CD4-positive, alpha-beta T cell treated with Interleukin-2 at 100 ng/mL for 4 hours (primary cell): ENCODE measurements at places on chromosomes 1 and 21.

- peak; percentile 44 for DNase-seq
These were observed 780 bp downstream of the YTHDF2 start for GRCh38 chr1:28737307-28738132.

DNA sequence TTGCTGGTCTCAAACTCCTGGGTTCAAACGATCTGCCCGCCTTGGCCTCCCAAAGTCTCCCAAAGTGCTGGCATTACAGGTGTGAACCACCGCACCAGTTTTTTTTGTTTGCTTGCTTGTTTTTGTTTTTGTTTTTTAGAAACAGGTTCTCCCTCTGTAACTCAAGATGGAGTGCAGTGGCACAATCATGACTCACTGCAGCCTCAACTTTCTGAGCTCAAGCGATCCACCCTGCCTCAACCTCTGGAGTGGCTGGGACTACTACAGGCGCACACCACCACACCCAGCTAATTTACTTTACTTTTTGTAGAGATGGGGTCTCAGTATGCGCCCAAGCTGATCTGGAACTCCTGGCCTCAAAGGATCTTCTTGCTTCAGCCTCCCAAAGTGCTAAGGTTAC is 47.3 kb upstream of the USP1 start:
- no peak for DNase-seq

GRCh38 chr1:101325144-101325543 is 88.3 kb downstream of the S1PR1 start:
- DNase-seq, result no peak

DNA sequence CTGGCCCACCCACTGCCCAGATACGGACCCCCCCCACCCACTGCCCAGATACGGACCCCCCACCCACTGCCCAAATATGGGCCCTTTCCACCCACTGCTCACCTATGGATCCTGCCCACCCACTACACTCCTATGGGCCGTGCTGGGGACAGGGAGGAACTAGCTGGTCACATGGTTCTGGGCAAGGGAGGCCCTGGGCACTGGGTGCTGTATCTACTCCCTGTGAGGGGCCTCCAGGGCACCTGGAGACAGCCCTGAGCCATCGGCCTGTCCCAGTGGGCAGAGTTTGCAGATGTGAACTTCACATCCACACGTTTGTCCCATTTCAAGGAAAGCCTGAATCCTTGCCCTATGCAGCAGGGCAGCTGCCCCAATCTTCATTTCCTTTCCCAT is 71.4 kb upstream of the COL6A1 start:
- no peak for DNase-seq

DNA sequence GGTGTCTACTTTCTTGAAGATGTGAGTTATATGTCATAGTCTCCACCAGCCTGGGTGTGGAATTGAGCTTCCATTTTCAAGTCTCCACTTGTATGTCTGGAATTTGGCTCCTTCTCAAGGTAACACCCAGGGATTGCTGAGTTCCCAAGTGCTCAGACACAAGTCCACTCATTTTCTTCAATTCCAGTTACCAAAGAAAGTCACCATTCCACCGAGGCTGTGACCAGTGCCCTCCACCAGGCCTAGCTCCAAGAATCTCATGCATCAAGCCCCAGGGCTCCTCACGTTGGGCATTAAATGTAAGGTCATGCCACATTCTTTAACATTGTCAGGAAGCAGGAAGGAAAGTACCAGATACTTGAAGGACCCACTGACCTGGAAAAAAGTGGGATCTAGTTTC is 2.4 kb upstream of the RAB4A start:
- DNase-seq, result no peak

GRCh38 chr1:5481889-5482288 is 510.3 kb downstream of the NPHP4 start:
- DNase-seq, result peak; percentile 51

GRCh38 chr1:45345014-45345413 is 4.8 kb upstream of the MUTYH start:
- DNase-seq, result no peak

DNA sequence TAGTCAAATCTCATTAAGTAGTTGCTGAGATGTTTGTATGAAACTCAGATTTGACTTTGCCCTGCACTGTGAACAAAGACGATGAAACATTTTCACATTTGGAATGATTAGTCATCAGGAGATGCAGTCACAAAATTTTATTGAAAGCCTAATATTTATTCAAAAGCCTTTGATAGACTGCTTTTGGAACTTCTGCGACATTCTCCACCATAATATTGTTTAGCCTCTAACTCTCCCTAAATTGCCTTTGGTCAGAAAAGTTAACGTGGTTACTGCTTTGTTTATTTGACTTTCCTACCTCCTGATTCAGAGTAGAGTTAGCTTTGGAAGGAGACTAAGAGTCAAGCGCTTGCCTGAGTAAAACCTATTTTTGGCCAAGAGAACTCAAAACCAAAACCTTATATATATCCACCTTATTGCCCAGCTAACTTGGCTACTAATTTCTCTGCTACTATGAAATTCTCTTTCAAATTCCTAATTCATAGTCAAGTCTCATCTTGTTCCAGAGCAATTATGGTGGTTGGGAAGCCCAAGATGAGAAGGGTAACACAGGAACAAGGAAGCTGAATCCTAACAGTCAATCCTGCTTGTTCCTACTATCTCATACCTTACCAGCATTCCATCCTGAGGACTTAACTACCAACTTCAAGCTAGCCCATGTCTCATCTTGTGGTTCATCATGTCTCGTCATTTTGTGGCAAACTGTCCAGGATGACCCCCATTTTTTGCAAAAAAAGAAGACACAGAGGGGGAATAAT is 429.6 kb downstream of the USP25 start:
- DNase-seq, result no peak

DNA sequence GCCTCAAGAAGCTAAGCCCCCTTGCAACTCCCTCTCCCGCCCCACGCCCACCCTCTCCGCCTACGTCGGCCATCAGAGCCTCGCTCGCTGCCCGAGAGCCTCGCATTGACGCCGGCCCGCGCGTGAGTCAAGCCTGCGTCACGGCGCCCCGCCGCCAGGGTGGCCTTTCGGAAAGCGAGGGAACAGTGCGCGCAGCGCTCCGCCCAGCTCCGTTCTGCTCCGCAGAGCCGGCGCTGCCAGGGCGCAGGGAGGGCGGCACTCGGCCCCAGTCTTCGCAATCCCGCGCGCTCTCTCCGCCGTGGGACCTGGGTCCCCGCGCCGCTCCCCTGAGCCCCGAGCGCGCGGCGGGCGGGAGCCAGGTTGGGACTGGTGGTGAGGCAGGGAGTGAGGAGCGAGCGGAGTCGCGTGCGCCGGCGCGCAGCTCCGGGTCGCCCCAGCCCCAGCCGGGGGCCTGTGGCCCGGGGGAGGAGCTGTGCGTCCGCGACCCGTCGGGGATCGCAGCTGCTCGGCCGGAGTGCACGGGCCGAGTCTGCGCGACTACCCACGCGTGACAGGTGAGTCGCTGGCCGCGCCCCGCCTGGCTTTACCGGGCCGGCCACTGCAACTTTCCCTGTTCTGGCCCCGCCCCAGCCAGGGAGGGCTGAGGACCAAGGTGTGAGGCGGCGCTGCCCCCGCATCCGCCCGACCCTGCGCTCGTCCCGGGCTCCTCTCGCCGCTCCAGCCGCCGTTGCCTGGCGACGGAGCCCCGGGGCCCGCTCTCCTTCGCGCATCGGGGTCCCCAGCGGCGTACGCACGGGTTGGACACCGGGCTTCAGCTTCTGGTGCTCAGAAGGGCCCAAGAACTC is at the start of gene SLC6A17:
SLC6A17 (plus strand) TSS at position 165 of the 845 bp plus-strand sequence. CDS start 16,436 bp downstream, outside the sequence.
- DNase-seq, result no peak

GRCh38 chr1:43052786-43053439 is 94.2 kb upstream of the SLC2A1 start:
- no peak for DNase-seq

DNA sequence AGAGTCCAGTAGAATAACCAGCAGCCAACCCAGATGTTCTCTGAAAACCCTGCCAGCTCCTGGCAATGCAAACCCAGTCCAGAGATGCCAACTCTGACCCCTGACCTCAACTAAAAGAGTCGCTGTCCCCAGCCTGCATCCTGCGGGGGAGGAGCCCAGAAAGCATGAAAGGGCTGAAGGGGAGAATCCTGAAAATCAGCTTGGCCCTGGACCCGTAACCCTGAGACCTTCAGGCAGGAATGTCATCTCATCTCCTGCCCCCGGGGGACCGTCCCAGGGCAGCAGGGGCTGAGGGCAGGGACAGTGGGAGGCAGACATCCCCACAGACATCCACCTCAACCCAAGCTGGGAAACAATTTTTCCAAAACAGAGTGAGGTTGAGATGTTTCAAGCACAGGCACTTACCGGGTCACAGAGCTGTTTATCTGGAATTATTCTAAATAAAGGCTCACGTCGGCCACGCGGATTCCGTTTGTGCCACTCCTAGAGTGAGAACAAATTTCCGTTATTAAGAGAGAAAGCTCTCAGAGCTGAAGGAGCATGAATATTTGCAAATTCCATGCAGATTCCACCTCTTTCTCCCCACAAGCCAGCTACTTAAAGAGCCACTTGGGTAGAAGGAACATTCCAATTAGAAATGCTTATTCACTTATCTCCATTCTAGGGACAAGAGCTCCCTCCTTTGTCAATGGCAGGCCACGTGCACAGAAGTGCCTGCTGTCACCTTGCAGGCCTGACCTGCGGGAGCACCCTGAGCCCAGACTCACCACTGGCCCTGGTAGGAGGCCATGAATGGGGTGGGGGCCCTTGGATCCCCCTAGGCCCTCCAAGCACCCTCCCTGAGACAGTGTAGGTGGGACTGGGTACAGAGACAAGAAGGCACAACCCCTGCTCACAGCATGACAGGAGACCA is 240.1 kb downstream of the NPHP4 start:
- no peak for DNase-seq

DNA sequence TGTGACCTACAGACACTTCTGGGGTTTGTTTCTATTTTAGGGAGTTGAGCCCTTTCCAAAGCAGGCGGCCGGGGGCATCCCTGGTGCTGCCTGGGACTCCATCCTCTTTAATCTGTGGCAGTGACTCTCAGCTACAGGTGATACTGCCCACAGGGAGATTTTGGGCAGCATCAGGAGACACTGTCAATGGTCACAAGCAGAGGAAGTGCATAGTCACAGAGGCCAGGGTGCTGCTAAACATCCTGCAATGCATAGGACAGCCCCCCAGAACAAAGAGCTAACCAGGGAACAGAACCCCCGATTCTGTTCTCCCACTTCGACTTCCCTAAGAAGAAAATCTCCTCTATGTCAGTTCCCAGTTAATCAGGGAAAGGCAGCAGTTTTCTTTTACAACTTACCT is 66.2 kb downstream of the TEX35 start:
- no peak for DNase-seq

GRCh38 chr1:160460683-160461287 is 60.4 kb downstream of the VANGL2 start:
- peak; percentile 31 for DNase-seq

DNA sequence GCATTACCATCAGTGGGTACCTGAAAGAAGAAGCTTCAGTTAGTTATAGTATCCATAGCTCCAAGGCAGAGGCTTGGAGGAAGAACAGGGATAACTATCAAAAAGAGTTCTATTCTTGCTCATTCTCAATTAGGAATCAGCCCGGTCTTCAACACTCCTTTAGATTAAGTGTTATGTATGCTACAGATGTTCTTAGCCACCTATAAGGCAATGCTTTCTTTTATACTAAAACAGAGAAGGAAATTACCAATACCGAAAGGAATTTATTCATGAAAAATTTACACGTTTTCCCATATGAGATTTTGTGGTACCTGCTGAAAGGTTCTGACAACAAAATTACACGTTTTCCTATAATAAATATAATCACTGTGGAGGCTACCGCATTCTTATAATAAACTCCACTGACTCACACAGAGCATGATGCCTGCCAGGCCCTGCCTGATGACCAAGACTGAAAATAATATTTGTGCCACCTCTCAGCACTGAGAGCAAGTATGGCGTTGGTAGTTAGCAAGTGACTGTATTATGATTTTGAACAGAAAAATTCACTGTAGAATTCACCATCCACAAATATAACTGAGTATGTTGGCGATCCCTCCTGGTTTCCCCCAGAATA is 58.3 kb downstream of the APP start:
- DNase-seq, result no peak

- no peak for DNase-seq
These were observed 85.2 kb downstream of the KIF1B start for GRCh38 chr1:10295481-10296085.

DNA sequence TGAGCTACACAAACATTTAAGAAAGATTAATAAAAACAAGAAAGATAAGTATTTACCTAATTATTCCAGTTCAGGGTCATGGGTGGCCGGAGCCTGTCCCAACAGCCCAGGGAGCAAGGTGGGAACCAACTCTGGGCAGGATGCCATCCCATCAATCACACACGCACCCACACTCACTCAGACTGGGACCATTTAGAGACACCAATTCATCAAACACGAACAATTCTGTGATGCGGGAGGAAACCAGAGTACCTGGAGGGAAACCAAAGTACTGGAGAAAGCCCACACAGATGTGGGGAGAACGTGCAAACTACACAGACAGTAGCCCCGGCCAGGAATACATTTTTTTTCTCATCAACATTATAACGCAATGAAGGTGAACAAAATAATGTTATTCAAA is 16.2 kb downstream of the WASF2 start:
- no peak for DNase-seq
